ENCODE measurements at places on chromosomes 1 and 21.

GRCh38 chr1:233627823-233628222 is 13.9 kb downstream of the KCNK1 start:
- no peak for DNase-seq

GRCh38 chr1:104196136-104196535 is 446.4 kb downstream of the AMY1C start:
- DNase-seq, result no peak

DNA sequence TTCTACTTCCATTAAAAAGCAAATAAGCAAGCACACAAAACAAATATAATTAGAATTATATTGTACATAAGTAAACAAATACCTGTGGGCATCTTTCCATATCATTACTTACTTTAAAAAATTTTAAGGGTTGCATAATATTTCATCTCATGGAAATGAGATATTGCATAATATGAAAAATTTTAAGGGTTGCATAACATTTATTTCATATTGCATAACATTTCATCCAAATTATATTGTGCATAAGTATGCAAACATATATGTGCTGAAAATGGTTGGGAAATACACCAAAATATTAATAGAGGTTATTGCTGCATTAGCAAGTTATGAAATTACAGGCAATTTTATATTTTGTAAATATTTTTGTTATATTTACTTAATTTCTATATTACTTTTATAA is 213.7 kb downstream of the KCNH1 start:
- DNase-seq, result no peak

GRCh38 chr1:184881941-184882913 is 92.1 kb downstream of the NIBAN1 start:
- no peak for DNase-seq

DNA sequence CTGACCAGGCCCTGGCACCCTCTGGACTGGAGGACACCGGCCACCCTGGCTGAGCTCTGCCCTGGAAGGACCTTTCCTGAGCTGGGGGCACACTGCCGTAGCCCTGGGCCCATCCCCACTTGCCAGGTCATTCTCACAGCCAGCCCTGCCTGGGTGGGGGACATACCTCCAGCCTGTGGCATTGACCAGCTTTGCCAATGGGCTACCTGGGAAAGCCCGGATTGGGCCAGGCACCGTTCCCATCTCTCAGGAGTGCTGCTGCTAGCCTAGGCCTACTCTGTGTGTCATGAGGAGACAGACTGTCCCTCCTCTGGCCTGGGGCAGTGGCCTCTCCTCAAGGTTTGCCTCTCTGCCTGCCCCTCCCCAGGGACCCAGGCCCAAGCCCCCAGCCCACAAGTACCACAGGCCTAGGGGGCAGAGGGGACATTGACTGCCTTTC is 40.0 kb downstream of the COQ8A start:
- DNase-seq, result no peak

- no peak for DNase-seq
Measured at GRCh38 chr1:223298701-223299100, 65.3 kb downstream of the SUSD4 start.

- no peak for DNase-seq
Measured at GRCh38 chr1:4517186-4517954, 137.0 kb upstream of the AJAP1 start.

GRCh38 chr1:31374511-31375196 is 1.8 kb upstream of the FABP3 start:
- no peak for DNase-seq

DNA sequence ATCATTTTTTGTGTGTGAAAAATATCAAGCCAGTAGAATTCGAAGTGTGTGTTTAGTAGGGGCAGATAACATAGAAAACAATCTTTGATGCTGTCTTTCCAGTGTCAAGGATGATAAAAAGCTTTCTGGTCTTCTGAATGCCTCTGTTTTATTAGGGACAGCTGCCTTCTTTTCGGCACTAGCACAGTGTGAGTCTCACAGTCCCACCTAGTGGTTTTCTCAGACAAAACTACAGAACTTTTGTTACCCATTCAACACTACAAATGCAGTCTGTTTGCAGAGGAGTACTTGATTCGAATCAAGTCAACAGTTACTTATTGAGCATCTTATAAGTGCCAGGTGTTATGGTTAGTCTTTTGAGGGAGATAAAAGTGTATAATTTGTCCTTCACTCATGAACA is 30.6 kb upstream of the MCOLN3 start:
- no peak for DNase-seq

- no peak for DNase-seq
Measured at GRCh38 chr1:199918196-199918769, 109.2 kb upstream of the NR5A2 start.

GRCh38 chr21:44303490-44303981 is 3.7 kb downstream of the PFKL start:
- no peak for DNase-seq

- no peak for DNase-seq
Measured at GRCh38 chr1:233897325-233898162, 6.9 kb upstream of the SLC35F3 start.

- no peak for DNase-seq
Measured at GRCh38 chr1:228865627-228866330, 130.5 kb downstream of the RHOU start.

DNA sequence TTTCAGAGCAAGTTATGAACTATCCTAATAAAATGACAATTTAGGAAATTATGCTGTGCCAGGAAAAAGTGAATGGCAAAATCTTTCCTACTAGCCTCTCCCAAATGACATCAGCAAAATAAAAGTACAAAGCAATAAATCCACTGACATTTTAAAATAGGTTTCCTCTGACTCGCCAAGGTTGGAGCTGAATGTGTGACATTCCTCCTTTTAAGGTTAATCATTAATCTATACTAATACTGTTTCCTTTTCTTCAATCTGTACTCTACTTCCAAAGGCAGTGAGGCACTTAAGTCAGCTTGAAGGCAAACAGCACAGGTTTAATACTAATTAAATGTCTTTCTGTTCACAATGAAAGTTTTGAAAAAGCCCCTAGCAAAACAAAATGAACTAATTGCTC is 15.7 kb downstream of the RNF19B start:
- no peak for DNase-seq

DNA sequence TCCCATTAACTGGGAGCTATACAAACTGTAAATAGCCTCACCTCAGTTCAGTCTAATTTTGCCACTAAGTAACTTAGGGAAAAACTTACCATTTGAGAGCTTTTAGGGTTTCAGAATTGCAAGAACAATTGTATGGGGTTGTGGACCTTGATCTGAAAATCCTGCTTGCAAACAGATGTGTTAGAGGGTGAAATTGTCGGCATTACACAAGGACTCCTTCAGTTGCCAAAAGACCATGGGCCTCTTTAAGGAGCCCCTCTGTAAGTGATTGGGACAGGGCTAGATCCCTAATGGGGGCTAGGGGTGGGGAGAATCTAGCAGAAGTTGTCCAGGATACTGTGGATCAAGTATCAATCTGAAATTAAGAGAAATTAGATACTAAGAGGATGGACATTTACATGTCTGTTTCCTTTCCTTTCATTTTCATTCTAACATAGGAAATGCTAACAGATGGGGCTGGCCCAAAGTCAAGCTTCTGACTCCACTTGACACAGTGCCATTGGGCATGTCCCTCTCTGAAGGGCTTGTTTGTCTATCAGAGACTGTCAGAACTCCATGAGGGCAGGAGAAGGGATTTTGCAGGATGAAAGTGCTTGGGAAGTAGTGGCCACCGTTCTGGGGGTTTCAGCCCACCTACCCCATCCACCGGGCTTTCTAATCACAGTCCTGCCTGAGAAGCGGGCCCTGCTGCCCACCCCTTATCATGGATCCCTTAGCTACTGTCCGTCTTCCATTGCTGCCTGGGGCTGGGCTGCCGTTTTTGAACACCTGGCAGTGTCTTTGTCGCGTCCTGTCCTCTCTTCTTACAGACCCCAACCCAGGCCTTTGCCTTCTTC is 54.7 kb downstream of the STUM start:
- DNase-seq, result no peak
